ENCODE measurements at places on chromosomes 7 and 10.

DNA sequence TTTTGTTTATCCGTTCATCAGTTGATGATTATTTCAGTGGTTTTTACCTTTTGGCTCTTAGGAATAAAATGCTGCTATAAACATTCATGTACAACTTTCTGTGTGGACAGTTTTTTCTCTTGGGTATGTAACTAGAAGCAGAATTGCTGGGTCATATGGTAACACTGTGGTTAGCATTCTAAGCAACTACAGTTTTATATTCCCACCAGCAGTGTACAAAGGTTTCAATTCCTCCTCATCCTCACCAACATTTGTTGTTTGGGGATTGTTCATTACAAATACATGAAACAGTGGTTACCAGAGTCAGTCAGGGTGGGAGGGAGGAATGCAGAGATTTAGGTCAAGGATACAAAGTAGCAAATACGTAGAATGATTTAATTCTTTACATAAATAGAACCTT, 97.0 kb downstream of the NPSR1 start:
- H3K4me1 ChIP-seq, result no peaks in the 10 kb centered on the region
- H3K27me3 ChIP-seq, result no peaks in the 10 kb centered on the region
- no peak for DNase-seq
- H3K27ac ChIP-seq, result no peak overlapping the region
- no peaks in the 10 kb centered on the region for H3K36me3 ChIP-seq
- H3K4me3 ChIP-seq, result no peak overlapping the region

GRCh38 chr10:66996996-66997395, 71.2 kb downstream of the LRRTM3 start:
- no peak for DNase-seq
- no peaks in the 10 kb centered on the region for H3K27me3 ChIP-seq
- no peak overlapping the region for H3K4me3 ChIP-seq
- H3K27ac ChIP-seq, result no peak overlapping the region

DNA sequence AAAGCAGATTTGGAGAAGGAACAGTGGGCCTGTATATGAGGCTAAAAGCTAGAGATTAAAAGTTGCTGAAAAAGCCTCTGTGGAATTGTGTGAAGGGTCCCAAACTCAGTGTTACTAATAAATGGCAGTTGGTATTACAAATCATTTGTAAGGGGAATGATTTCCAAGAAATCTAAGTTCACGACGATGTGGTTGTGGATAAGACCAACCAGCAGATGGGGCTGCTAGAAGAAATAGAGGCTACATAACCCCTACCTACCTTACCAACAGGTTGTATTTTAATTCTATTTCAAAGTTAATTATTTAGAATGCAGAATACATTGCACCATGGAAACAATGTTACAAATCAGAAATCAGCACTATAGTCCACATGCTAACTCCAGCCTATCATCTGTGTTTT, 377.1 kb downstream of the HPSE2 start:
- H3K27me3 ChIP-seq, result no peaks in the 10 kb centered on the region
- DNase-seq, result no peak
- H3K27ac ChIP-seq, result no peak overlapping the region
- no peaks in the 10 kb centered on the region for H3K4me1 ChIP-seq
- no peaks in the 10 kb centered on the region for H3K36me3 ChIP-seq

- H3K27me3 ChIP-seq, result no peaks in the 10 kb centered on the region
- H3K27ac ChIP-seq, result no peak overlapping the region
- no peak for DNase-seq
- no peaks in the 10 kb centered on the region for H3K4me1 ChIP-seq
- no peak overlapping the region for H3K4me3 ChIP-seq
Observed at GRCh38 chr10:55163388-55163979, 362.5 kb upstream of the PCDH15 start.

GRCh38 chr10:122464586-122464985, 3.2 kb downstream of the HTRA1 start:
- DNase-seq, result no peak
- H3K4me3 ChIP-seq, result no peak overlapping the region
- peaks cover 24% of the 10 kb centered on the region for H3K4me1 ChIP-seq
- no peaks in the 10 kb centered on the region for H3K36me3 ChIP-seq

GRCh38 chr7:28483112-28483511, 70.8 kb downstream of the CREB5 start:
- H3K4me3 ChIP-seq, result no peak overlapping the region
- H3K27me3 ChIP-seq, result no peaks in the 10 kb centered on the region
- no peaks in the 10 kb centered on the region for H3K36me3 ChIP-seq

Measured in upper lobe of right lung (tissue), 1 donor.